A549 (cell line): ENCODE measurements at places on chromosomes 1 and 21.

DNA sequence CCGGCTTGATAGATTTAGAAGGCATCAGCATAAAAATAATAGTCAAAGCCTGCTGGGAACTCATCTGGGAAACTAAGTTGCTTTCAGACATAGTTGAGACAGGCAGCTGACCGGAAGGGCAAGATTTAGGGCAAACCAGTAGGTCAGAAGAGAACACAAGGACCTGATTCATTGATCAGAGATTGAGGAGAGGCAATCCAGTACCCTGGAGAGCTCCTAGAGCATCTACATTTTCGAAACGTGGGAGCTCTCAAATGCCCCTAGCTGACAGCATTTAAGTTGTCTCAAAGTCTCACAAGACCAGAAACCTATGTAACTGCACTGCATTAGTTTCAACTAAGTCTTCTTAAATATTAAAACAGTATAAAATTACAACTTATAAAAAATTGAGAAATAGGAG lies 22.9 kb upstream of the MTF2 start:
- no peak for DNase-seq

- no peak for DNase-seq
These were observed 27.2 kb downstream of the IGFN1 start for GRCh38 chr1:201217851-201218250.

DNA sequence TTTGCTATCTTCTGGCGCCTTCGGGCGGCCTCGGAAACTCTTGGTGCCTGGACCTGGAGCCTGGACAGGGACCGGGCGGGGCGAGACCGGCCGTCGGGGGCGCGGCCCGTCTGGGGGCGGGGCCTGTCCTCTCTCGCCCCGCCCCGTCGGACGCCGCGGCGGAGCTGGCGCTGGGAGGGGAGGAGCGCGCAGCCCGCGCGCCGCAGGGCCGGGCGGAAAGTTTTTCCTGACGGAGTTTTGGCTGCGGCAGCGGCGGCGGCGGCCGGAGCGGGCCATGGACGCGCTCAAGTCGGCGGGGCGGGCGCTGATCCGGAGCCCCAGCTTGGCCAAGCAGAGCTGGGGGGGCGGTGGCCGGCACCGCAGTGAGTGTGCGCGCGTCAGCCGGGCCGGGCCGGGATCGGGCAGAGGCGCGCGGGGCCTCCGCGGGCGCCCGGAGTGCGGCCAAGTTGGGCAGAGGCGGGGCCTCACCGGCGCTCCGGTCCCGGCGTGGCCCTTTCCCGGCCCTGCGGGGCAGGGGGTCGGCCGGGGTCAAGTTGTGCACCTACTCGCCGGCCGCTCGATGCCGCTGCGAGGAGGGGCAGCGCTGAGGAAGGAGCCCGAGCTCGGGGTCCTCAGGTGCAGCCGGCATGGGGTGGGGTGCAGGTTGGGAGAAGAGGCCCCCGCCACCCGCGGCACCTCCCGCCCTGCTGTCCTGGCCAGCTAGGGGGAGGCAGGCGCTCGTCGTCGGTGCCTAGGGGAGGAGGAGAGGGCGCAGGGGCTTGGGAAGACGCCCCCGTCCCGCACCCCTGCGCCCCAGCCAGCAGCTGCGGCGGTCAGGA lies at the start of gene LDLRAP1:
TSS of gene LDLRAP1 (plus strand) at position 182 of the 818 bp plus-strand sequence. CDS start at position 275, 93 bp downstream.
- peak; percentile 59 for DNase-seq

DNA sequence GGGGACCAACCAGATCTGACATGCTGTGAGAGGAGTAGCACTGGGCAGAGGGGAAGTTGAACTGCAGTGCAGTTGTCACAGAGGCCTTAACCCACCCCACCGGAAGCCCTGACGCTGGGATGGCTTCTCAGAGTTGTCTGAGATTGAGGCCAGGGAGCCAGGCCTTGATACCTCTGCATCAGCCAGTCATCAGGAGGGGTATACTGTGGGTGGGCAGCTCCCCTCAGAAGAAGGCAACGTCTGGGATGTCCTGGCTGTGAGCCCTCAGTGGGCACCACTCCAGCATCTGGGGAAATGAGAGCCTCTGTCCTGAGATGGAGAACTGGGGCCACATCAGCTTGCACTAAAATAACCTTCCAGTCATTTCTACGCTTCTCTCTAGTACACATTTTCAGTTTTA lies 47.9 kb upstream of the BCAR3 start:
- no peak for DNase-seq

DNA sequence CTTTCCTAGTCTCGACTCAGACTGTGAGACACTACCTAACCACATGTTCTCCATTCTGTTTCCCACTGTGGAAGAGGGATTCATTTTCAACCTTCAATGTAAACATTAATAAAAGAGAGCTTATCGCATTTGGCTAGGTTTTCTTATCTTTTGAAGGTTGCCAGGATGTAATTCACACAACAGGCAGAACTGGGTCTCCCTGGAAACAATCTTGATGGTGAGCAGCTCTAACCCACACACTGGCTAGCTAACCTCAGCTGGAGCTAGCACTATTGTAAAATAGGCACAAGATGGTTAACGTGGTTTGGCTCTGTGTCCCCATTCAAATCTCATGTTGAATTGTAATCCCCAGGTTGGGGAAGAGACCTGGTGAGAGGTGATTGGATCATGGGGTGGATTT lies 75.1 kb downstream of the ZSCAN20 start:
- no peak for DNase-seq

GRCh38 chr1:158203693-158204457 lies 23.2 kb downstream of the CD1D start:
- peak; percentile 68 for DNase-seq
